Activated CD4-positive, alpha-beta T cell treated with anti-CD3 and anti-CD28 coated beads, Interleukin-2, amount 50 U/mL, for 24 hours (primary cell): ENCODE measurements at places on chromosomes 6 and 20.

- no peak for DNase-seq
These were observed 137.8 kb upstream of the SPACA1 start for GRCh38 chr6:87909849-87910248.

- DNase-seq, result no peak
These were observed 567 bp downstream of the HS3ST5 start for GRCh38 chr6:114342086-114342825.

DNA sequence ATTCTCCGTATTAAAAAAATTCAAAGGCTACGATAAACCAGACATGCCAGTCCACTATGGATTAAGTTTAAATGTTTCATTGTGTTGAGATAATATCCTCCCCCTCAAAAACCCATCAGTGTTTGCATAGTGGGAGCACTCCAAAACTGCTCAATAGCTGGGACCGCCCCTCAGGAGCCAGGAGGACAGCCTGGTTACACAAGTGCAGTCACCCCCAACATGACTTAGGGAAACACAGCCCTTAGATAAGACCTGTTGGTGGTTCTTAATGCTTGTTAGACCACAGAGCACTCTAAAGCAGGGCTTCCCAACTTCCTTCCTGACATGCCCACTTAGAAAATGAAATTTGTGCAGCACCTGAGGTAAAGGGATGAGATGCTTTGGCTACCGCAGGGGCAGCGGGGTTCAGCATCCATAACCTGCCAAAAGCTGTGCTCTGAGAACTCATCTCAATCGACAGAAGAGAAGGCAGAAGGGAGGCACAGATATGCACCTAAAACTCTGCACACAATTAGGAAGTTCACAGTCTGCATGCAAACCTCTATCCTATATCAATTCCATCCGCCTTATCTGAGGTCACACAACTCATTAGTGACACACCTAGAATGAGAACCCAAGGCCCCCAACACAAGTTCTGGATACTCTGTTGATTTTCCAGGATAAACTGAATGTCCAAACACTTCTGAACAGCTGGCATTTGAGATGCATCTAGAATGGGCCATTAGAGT is 74.3 kb downstream of the RALGAPA2 start:
- no peak for DNase-seq

DNA sequence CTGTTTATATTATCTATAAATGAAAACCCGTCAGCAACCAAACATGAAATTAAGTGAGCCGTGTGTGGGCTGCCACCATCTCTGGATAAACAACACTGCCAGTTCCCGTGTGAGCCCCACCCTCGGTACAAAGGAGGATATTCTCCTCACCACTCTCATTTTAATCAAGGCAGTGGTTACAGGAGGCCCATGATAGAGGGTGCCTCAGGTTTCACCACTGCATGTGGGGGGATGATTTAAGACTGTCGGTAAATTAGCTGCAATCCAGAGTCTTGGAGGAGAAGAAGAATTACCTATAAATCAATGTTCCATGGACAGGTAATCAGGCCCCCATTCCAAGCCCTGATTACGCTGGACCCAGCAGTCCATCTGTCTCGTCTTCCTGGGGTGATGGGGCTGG is 361.6 kb upstream of the SULF2 start:
- DNase-seq, result no peak

- DNase-seq, result no peak
These were observed 4.9 kb upstream of the PTGIS start for GRCh38 chr20:49572857-49573256.

DNA sequence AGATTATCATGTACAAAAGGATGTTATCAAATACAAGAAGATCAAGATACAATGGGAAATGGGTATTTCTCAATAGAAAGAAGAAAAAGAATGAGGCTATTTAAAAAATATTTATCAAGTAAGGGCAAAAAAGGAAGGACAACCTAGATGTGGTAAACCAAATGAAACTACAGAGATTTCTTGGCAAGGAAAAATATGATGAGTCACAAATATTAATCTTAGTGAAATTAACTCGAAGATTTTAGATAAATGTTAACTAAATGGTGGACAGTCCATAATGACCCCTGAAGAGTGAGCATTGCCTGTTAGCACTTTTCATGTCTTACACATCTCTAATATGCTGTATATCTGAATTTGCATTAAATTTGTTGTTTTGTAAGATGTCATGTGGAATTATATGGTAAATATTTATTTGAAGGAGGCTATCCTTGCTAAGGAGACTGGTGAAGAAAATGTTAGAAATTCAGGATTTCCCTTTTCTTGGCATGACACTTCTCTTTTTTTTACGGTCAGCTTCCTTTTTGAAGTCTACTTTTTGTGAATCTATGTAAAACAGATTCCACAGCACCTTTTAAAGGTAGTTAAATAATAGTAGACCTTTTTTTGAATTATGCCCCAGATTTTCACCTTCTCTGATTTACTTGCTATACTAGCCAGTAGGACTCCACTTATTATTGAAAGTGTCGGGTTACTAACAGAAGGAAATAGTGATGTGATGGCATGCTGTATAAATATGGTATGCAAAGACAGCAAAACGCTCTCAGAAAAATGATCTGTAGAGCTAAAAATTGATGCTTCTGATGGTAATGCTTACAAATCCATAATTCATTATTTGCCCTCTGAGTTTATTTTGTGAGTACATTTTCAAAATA is 120.5 kb downstream of the HIVEP1 start:
- DNase-seq, result no peak

DNA sequence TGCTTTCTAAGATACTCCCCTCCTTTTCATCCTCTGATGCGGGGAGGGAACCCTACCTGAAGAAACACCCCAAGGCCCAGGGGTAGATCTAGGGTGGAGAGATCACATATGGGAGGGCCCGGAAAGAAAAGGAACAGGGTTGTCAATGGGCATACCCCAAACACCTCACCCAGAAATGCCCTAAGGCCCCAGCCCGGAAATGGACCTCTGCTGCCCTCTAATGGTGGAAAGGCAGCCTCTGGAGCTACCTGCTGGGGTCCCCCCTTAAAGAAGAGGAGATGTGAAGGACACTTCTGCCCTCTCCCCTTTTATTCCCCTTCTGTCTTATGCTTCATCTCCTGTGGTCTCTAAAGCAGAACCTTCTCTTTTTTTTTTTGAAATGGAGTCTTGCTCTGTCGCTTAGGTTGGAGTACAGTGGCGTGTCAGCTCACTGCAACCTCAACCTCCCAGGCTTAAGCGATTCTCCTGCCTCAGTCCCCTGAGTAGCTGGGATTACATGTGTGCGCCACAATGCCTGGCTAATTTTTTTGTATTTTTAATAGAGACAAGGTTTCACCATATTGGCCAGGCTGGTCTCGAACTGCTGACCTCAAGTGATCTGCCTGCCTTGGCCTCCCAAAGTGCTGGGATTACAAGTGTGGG is 458 bp upstream of the ARMC12 start:
- DNase-seq, result peak; percentile 80

- no peak for DNase-seq
These were observed 108.3 kb downstream of the CARMIL1 start for GRCh38 chr6:25387483-25387882.

DNA sequence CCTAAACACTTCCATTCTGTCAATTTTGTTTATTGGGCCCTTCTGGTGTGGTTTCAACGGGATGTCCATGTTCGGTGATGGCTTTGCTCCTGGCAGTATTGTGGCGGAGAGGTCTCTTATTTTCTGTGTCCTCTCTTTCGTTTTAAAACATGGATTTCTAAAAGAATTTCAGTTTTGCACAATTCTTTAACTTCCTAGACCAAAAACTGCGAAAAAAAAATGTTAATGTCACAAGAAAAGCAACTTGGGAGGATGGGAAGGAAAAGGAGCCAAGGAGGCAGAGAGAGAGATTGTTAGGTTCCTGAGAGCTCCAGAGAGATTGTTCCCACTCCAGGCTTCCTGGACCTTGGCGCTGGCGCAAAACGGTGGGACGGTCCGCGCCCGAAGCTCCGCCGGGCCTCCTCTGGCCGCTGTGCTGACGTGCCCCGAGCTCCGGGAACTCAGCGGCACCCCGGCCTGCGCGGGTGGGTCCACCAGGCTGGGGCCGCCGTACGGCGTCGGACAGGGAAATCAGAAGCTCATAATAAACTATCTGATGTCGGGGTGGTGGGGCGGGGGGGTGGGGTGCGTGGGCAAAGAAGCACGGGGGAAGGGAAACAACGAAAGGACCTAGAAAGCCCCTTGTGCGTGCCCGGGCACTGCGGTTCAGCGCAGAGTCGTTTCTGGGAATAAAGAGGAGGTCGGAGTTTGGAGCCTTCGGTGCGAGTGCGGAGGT is 951 bp upstream of the OLIG3 start:
- DNase-seq, result no peak

GRCh38 chr6:125747589-125748405 is 1.6 kb upstream of the HEY2 start:
- DNase-seq, result no peak

DNA sequence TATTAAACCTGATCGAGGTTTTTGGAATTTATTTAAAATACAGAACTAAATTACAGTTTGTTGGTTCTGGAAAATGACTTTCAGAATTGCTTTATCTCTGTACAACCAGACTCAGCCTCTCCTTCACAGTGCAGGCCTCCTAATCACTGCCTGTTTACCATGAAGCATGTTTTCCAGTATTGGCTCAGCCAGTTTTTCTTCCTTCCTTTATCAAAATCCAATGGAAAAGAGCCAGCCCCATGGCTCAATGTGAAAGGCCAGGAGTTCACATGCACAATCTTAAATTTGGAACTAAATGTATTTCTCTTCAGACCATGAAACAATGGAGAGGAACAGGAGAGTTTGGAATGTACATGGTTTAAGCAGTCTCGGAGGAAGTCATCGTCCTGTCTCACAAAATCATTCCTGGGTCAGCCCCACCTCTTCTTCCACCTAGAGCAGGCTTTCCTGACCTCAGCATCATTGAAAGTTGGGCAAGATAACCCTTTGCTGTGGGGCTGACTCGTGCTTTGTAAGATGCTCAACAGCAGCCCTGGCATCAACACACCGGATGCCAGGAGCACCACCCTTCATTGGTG is 680.9 kb upstream of the AGPAT4 start:
- DNase-seq, result no peak
